Omental fat pad (tissue), 4 donors: ENCODE measurements at places on chromosomes 4 and X.

DNA sequence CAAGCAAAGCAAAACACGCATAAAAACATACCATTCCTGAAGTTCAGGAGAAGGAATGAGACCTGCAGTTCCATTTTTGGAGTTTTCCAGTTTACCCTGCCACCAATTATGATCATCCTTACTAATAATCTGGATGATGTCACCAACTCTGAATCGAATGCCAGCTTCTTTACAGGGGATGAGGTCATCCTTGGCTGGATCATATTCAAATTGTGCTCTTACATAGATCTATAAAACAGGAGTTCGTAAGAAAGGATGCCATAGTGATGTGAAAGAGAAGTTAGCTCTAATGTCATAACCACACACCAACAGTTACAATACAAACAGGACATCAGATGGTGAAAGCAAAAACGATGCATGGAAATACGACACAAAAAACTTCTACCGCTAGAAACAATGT is 106.5 kb downstream of the NYX start:
- DNase-seq = no peak

DNA sequence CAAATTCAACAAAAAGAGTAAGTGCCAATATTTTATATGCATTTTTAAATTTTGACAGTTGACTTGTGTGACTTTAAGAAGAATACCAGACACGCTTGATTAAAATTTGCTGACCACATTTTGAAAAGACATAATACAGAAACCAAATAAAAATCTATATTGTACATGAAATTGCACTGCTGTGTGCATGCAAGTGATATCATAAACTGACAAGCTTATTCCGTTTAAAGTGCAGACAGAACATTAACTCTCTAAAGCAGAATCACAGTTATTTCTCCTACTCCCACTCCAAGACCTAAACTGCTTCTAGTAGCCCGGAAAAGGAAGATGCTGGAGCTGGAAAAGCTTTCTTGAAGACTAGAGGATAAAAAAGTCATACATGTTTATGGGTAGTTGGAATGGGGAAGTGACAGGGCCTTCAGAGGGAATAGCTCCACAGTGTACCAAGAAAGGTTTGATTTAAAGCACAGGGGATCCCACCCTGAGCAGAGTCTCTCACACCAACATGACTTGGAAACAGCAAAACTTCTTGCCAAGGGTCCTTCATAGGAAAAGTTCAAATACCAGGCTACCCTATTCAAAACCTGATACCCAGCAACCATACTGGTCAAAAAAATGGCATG is 34.1 kb upstream of the NAF1 start:
- DNase-seq = no peak

DNA sequence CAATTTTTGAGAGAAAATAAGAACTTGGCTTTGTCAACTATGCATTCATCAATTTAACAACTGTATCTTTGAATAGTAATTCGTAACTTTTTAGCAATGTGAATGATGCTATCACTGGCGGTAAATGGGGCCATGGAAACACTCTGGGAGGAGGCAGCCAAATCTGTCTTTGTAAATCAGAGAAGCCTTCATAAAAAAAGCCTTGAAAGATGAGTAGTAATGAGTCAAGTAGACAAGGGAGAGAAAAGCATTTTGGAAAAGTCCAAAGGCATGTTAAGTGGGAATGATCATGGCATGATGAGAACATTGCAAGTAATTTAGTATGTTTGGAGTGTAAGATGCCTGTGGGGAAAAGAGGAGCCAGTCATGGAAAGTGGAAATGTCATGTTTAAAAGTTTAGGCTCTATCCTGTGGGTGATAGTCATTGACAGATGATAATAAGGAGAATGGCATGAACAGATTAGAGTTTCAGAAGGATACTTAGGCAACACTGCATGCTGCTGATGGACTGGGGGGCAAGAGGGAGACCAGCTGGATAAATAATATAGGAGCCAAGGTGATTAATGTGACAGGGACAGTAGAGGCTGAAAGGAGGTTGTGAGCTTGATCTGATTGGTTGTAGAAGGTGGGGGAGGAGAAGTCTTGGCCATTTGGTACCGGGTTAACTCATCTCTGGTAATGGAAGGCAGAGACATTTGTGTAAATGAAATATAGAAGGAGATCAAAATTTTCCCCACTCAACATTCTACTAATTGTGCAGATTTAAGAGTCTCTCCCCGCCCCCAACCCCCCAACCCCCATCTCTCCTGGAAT is 16.3 kb downstream of the SPRY1 start:
- DNase-seq = no peak

GRCh38 chr4:106238820-106239420 is 77.1 kb downstream of the TBCK start:
- DNase-seq = no peak

GRCh38 chr4:27986476-27986875 is 1125.8 kb downstream of the STIM2 start:
- no peak for DNase-seq

DNA sequence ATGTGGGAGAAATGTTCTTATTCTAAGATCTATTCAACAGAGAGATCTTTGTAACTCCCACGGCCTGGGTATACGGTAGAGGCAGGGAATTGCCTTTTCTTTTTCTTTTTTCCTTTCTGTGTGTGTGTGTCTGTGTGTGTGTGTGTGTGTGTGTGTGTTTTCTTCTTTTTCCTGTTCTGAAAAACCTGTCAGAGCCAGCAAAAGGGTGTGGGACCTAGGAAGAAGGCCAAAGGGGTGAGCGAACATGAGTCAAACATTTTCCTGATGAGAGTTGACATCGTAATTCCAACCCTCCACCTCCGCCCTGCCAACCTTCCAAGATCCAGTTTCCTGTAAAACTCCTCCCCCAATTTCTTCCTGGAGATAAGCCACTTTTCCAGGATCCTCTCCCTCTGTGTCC is 2.8 kb upstream of the CHIC2 start:
- no peak for DNase-seq

DNA sequence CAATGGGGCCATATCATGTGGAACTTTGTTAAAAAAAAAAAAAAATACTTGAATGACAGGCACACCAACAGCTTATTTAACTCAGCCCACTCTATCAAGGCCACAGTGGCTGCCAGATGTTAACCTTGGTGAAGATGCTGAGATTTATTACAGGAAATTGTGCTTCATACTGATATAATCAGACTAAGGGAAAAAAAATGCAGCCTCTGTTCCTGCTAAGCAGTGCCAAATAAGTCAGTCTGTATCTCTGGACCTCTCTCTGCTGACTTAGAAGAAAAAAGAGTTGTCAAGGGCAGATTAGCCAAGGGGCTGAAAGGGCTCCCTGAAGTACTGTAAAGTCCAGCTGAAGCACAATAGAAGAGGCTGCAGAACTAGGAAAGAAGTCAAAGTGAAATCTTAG is 677.7 kb upstream of the HTR2C start:
- DNase-seq = no peak

- DNase-seq = no peak
Measured at GRCh38 chr4:94208266-94208665, 601 bp downstream of the SMARCAD1 start.

DNA sequence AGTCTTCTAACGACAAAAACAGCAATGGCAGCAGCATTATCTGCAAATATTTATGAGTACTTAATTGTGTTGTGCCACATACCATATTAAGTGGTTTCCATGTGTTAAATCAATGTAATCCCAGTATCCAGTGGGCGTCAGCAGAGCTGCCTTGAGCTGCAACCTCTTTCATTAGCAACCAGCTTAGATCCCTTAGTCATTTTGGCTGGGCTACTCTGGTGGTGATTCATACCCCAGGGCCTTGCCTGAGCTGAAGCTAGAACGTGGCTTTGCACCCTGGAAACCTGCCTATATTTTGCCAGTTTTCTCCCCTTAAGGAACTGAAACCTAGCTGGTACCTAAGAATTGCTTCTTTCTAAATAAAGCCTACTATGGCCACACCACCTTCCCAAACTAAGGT is 474.3 kb upstream of the FTHL17 start:
- DNase-seq = no peak

- DNase-seq = peak; percentile 42
Measured at GRCh38 chrX:141176586-141177451, at the start of gene LDOC1. LDOC1 (minus strand) TSS chrX:141177129; CDS start chrX:141177021, 108 bp downstream.

DNA sequence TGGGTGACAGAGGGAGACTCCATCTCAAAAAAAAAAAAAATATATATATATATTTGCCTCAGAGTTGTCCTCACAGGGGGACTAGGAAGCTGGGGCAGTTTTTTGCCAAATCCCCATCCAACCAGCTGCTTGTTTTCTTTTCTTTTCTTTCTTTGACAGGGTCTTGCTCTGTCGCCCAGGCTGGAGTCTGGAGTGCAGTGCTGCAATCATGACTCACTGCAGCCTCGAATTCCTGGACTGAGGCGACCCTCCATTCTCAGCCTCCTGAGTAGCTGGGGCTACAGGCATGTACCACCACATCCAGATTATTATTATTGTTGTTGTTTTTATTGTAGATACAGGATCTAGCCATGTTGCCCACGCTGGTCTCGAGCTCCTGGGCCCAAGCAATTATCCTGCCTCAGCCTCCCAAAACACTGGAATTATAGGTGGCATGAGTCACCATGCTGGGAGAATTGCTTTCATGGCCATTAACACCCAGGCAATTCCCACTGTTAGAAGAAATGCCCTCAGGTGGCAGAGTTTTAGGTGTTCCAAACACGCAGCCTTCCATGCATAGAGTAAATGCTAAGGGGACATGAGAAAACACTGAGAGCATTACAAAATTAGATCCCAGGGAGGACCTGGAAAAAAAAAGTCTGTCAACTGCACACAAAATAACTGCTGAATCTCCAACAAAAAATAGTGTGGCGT is 98.0 kb downstream of the ARHGAP6 start:
- DNase-seq = no peak

DNA sequence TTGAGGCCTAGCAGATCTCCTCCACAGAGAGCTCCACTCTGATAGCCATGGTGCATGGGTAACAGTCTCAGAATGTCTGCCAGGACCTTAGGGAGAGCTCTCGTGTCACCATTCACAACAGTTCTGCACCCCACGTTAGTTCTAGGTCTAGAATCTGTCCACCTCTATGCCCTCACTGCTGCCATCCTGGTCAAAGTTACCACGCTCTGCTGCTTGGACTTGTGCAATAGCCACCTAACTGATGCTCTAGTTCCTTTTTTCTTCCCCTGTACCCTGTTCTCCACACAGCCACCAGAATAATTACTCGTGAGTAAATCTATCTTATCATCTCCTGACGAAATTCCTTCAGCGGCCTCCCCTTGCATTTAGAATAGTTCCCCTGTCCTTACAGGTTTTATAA is 268.8 kb upstream of the GATB start:
- no peak for DNase-seq
